ENCODE measurements at places on chromosomes 12 and 14.

DNA sequence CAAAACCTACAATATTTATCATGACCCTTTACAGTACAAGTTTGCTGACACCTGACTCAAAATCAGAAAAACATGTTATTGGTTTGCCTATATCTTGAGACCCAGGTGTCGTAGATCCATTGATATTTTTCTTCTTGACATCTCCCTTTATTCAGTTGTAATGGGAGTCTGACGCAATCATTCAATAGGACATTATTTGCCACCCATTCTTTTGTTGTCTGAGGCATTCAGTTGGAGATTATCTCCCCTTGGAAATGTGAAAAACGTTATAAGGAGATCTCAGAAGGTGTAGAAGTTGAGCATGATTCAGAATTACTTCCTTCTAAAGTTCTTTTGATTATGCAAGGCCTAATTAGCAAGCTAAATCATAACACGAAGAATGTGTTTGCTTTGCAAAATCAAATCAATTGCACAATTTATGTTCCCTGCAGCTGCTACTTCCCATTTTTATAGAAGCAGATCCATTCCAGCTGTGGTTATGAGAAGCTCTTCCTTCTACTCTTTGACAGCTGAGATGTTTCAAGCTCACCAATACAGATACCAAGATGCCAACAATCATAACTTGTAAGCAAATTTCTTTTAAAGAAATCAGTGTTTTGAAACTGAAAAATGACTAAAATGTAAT, 228.2 kb upstream of the SYT1 start:
- DNase-seq, result no peak

DNA sequence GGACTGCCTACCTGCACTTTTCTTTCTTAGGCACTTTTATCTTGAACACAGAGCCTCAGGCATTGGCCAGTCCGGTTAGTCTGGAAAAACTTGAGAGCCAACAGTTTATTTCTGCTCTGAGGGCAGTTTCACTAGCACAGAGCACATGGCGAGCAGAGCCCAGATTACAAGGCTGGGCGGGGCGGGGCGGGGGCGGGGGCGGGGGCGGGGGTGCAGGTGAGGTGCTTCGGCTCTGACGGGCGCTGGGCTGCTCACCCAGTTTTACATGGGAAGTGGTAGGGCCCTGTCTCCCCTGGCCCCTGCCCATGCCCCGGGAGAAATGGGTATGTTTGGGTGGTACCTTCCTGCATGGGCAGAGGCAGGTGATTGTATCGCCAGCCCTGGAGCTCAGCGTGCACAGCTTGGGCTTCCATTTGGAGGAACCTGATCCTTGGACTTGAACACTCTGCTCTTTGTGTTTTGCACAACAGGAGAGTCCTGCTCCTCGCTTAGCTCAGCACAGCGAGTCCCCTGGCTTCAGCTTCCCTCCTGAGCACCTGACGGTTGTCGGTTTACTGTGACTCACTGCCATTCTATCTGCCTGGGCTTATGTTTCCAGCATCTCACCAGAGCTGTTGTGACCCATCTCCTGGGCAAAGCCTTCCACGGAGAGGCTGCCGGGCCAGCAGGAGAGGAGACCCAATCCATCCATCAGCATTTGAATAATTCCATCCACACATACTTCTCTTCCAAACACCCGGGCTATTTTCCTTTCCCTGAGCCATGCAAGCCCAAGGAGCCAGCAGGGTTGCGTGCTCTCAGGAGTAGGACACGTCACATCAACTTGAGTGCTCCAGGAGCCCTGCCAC, 108.5 kb downstream of the ARF6 start:
- DNase-seq, result peak; percentile 73

- DNase-seq, result no peak
Measured at GRCh38 chr14:84670796-84671195, 859.1 kb upstream of the FLRT2 start.

GRCh38 chr14:75234173-75235115, 44.2 kb upstream of the FOS start:
- no peak for DNase-seq

DNA sequence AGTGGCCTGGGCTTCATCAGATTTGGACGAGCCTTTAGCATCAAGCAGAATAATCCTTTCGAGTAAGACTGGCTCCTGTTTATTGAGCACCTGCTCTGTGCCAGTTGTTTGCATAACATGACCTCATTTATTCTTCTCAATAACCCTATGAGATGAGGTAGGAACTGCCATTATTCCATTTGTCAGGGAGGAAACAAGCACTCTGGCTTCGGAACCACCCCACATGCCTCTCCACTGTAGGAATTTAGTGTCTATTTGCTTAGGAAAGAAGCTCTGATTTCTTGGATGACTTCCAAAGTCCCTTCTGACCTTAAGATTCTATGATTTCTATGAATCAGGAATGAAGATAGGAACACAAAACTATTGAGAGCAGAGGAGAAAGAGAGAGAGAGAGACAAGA, 11.0 kb downstream of the SAMD4A start:
- DNase-seq, result no peak

DNA sequence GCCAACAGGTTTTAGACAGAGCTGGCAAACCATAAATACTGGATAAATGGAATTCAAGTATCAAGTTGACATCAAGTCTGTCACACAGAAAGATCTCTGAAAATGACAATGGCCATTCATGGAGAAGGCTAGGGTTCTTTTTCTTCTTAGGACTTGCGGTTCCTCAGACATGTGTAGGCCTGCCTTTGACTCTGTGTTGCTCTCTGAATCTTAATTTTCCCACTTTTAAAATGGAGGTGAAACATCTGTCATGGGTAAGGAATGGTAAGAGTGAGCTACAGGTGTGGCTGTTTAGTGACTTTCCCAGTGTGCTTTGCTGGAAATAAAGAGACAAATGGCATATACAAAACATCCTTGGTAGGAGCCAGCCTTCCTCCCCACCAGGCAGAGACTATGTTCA, 79.2 kb downstream of the PTCSC3 start:
- no peak for DNase-seq

GRCh38 chr14:65079201-65079600, 23.1 kb downstream of the MAX start:
- no peak for DNase-seq

DNA sequence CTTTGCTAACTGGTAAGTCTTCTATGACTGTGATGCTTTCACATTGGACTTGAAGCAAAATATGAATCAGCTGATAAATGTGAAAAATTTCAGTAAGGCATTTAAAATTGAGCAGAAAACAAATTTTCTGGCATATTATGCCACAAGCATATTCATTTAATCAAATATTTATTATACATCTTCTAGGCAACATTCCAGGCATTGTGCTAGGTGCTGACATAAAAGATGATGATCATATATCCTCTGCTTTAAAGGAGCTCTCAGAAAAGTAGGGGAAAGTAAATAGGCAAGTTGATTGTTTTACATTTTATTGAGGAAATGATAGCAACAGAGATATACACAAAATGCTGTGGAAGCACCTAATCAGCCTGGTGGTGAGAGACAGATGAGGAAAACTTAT, 248.9 kb downstream of the SLC16A7 start:
- DNase-seq, result no peak

DNA sequence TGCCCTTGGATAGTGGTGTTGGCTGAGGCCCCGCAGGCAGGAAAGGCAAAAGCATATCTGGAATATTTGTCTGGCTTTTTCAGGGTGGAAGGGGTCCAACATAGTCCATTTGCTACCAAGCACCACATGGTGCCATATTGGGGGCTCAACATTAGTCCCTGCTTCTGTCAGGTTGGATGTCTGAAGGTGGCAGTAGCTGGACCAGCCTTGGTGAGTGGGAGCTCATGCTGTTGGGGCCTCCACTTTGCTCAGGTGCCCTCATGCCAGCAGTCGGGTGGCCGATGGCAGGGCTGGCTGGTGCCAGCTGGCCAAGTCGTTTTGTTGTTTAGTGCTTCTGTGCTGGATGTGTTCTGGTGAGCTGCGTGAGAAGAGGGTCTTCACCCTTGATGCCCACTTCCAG, 135.3 kb downstream of the PAPOLA start:
- no peak for DNase-seq

GRCh38 chr12:96049101-96049500, 13.7 kb upstream of the LTA4H start:
- DNase-seq, result no peak

DNA sequence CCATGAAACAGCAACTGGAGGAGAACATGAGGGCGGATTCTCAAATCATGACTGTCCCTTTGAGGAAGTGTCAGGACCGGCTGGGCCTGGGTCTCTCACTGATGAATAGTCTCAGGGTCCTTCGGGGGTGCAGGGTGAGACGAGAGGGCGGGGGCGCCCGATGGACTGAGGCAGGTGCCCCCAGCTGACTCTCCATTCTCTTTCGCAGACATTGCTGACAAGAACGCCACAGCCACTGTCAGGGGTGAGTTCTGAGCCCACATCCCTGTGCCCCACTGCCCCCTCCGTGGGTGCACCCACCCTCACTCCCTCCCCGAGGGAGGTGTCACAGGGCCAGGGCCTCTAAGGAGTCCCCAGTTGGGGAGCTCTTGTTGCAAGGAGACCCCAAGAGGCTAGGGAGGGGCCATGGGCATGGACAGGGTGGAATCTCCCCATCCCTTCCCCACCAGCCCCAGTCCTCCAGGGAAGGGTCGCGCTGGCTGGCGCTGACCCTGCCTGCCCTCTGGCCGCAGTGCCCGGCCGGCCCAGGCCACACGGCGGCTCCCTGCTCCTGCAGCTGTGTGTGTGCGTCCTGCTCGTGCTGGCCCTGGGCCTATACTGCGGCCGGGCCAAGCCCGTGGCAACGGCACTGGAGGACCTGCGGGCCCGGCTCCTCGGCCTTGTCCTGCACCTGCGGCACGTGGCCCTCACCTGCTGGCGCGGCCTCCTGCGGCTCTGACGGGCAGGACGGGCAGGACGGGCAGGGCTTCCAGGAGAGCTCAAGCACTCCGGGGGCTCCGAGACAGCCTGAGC, 8.7 kb downstream of the C14orf180 start:
- no peak for DNase-seq

GRCh38 chr12:111190741-111191526, 178.0 kb downstream of the PHETA1 start:
- no peak for DNase-seq

DNA sequence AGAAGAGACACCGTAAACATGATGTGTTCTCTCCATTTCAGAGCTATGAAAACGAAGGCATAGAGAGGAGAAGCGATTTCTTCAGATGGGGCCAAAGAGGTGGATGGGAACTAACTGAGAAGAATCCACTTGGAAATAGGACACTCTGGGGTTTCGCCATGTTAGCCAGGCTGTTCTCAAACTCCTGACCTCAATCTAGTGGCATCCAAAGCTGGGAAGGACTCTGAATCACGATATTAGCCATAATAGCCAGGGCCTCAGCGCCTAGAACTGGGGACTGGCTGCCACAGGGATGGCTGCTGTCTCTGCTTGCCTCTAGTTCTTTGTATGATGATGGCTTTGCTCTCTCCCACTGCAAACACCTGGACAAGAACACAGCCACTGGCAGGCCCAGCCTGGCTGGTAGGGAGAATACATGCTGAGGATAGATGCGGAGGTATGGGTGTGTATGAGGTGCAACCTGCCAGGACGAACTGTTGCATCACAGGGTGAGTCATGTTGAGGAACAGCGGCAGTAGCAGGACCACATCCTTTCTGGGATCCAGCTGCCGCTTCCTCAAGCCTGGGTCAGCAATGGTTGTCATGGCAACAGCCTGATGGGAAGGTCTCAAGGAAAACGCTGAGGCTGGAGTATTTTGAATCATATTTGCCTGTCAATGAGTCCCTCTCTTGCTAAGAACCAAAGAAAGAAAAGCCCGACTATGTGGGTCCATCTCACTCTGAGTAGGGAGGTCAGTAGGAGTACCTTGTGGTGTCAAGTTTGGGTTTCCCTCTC, 31.1 kb downstream of the CCDC177 start:
- DNase-seq, result peak; percentile 20

DNA sequence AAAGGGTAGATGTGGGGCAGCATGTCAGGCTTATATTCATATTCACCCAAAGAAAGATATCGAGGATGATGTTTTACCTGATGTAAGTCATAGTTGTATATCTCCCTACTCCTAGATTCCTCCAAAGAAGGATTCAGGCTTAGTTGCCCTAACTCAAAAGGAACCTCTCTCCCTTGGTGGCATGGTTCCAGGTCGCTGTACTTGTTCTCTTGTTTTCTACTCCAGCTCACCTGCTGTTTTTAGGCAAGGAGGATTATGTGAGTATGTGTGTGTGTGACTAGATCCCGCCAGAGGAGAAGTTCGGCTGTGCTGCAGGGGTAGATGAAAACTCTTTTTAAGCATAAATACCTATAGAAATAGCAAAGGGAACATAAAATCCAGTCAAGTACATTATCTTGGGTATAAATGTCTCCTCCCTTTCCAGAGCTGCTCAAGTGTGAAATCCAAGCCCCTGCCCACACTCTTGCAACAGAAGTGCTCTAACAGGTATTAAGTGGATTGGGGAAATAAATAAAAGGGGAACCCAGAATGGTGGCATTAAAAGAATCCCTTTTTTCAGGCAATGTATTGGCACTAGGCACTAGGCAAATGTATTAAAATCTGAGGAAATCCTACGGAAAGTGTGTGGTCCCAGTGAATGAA, 375.7 kb downstream of the ZFP36L1 start:
- no peak for DNase-seq

- DNase-seq, result peak; percentile 4
Measured at GRCh38 chr12:128387811-128388422, 120.9 kb downstream of the TMEM132C start.

DNA sequence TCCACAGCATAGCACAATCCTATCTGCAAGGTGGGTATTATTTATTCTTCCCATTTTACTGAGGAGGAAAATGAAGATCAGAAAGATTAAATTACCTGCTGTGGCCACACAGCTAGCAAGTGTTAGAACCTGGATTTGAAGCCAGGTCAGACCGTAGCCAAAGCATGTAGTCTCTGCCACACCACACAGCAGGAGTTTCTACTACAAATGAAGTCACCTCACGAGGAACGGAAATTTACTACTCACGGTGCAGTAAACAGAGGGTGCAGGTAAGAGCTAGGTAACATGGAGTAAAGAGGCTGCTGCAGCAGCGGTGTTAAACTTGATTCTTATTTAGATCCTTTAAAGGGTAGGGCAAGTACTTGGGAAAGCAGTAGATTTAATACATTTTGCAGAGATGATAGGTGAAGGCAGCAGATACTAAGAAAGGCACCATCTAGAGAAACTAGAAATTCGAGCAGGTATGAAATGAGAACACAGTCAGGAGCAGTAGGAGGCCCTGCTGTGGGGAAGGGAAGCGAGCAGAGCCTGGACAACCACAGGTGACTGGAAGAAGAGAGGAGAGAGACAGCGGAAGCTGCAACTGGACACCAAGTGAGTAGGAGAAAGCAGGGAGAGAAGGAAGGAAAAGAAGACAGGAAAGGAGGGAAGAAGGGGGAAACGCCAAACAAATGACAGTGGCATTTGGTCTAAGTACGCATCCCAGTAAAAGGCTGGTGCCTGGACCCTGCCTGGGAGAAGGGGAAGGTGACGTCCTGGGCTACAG, 21.5 kb downstream of the SPTB start:
- DNase-seq, result no peak

All from stimulated activated CD4-positive, alpha-beta T cell treated with anti-CD3 and anti-CD28 coated beads, Interleukin-15, amount 100 ng/mL, for 48 hours (primary cell).